ENCODE measurements at places on chromosomes 12 and 14.
A peak's percentile ranks its signal among the peaks of the same experiment; 100 is the strongest.

DNA sequence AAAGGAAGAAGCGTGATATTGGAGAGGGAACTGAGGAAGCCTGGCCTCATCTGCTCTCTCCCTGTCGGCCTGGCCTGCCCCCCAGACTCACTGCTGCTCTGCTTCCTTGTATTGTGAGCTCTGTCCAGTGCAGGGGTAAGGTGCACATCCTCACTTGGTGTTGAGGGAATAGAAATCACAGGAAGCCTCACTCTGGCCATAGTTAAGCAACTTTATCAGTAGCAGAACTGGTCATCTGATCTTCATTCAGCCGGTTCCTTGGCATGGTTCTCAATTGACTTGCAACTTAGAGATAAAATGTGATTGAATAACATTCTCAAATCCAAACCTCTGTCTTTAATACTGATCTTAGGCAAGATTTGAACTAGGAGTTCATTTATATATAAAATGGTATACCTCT is 11.5 kb upstream of the CCDC175 start:
- DNase-seq, result no peak
- H3K27me3 ChIP-seq, result no peaks in the 10 kb centered on the region
- peaks cover 6% of the 10 kb centered on the region for H3K4me1 ChIP-seq

GRCh38 chr14:106507354-106507753 is 981.0 kb downstream of the TMEM121 start:
- H3K27me3 ChIP-seq, result peaks cover 4% of the 10 kb centered on the region
- H3K4me3 ChIP-seq, result no peak overlapping the region
- H3K4me1 ChIP-seq, result no peaks in the 10 kb centered on the region
- peaks cover 84% of the 10 kb centered on the region for H3K36me3 ChIP-seq
- H3K27ac ChIP-seq, result no peak overlapping the region

DNA sequence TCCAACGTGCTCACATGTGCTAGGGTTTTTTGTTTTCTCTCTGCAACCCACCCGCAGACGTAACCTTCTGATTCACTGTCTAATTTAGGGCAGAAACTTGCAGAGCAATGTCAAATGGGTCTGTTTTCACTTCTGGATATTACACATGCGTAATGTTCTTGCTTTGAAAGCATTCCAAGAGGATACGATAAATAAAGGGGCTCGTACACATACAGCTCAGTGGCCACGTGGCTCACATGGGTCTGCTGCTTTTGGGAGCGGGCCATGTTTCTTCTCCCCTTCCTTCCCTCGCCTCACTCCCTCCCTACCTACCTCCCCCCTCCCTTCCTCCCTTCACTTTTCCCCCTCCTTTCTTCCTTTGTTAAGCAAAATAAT is 23.4 kb downstream of the CACNA1C start:
- 0 out of 2 replicates have a peak, but pooled peaks cover 2% of the 10 kb centered on the region for H3K27me3 ChIP-seq
- H3K4me1 ChIP-seq, result peaks cover 9% of the 10 kb centered on the region
- DNase-seq, result no peak
- H3K36me3 ChIP-seq, result peaks cover 15% of the 10 kb centered on the region

- H3K4me1 ChIP-seq, result no peaks in the 10 kb centered on the region
- no peak overlapping the region for H3K4me3 ChIP-seq
- no peaks in the 10 kb centered on the region for H3K27me3 ChIP-seq
- no peaks in the 10 kb centered on the region for H3K36me3 ChIP-seq
- no peak for DNase-seq
Measured at GRCh38 chr12:101430456-101430855, 22.9 kb upstream of the ARL1 start.

DNA sequence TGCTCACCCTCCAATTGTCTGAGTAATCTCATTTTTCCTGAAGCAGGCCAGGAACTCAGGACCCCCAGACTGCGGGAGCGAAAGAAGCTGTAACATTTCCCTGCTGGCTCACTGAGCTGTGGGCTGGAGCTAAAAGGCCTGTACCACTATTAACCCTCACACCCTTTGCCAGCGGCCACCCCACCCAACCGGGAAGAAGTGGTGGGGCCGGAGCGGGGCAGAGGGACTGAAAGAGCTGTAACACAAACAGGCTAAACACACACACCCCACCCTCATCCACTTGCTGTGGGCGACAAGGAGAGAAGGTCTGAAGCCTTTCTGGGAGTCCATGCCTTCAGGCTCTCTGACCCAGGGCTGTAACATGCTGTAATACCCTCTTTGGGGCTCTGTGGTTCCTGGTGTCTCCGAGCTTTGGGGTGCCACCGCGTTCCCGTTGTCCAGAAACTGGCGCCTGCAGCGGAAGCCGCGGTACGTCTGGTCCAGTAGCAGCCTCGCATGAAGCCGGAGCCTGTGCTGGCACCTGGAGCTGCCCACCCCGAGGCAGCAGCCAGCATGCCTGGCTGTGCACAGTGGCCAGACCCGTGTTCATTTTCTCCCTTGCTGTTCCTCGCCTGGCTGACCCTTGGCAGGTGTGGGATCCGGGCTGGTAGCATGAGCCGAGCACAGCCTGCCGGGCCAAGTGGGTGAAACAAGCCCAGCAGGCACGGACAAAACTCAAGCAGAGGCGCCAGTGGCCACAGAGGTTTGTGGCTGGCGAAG is 345.5 kb upstream of the MGAT4C start:
- no peaks in the 10 kb centered on the region for H3K36me3 ChIP-seq
- no peaks in the 10 kb centered on the region for H3K27me3 ChIP-seq
- no peak overlapping the region for H3K4me3 ChIP-seq
- H3K4me1 ChIP-seq, result no peaks in the 10 kb centered on the region
- DNase-seq, result no peak
- H3K27ac ChIP-seq, result no peak overlapping the region

- no peaks in the 10 kb centered on the region for H3K36me3 ChIP-seq
- no peak for DNase-seq
- no peak overlapping the region for H3K4me3 ChIP-seq
- H3K4me1 ChIP-seq, result peaks cover 6% of the 10 kb centered on the region
- H3K27me3 ChIP-seq, result no peaks in the 10 kb centered on the region
Measured at GRCh38 chr12:54991161-54991990, 6.8 kb upstream of the TESPA1 start.

DNA sequence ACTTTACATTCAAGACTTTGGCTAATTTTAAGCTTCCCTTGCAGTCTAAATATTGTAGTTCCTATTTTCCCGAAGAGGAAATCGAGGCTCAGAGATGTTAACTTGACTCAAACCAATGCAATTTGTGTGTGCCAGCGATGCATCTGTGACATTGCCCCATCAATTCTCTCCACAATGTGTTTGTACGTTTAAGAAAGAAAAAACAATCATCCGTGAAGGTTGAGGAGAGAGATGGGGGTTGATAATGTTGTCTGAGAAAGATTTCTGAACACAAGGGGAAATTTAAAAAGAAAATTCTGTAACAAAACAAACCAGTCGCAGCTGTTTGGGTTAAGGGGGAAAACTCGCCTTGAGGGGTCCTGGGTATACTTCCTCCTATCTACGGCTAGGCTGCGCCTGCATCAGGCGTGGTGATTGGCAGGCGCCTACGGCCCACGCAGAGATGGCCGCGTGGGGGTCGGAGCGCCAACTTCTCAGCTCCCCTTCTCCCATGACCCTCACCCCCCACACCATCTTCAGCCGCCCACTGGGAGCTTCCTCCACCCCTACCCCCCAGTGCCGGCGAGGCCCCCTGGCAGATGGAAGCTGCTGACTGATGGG is 12.3 kb downstream of the SIX1 start:
- DNase-seq, result no peak
- peak overlapping the region; percentile 70 for H3K4me3 ChIP-seq
- peaks cover 71% of the 10 kb centered on the region for H3K27me3 ChIP-seq
- H3K4me1 ChIP-seq, result peaks cover 53% of the 10 kb centered on the region

GRCh38 chr14:94330857-94331256 is 7.7 kb upstream of the SERPINA6 start:
- no peak overlapping the region for H3K27ac ChIP-seq
- no peaks in the 10 kb centered on the region for H3K36me3 ChIP-seq
- H3K4me1 ChIP-seq, result peaks cover 6% of the 10 kb centered on the region
- H3K27me3 ChIP-seq, result no peaks in the 10 kb centered on the region

- H3K4me3 ChIP-seq, result no peak overlapping the region
- DNase-seq, result no peak
- H3K36me3 ChIP-seq, result no peaks in the 10 kb centered on the region
- H3K4me1 ChIP-seq, result peaks cover 15% of the 10 kb centered on the region
- no peak overlapping the region for H3K27ac ChIP-seq
Measured at GRCh38 chr12:72338437-72338836, 66.3 kb downstream of the TRHDE start.

- H3K4me3 ChIP-seq, result no peak overlapping the region
- no peak overlapping the region for H3K27ac ChIP-seq
- no peaks in the 10 kb centered on the region for H3K27me3 ChIP-seq
Measured at GRCh38 chr12:78396538-78396937, 468.0 kb upstream of the SYT1 start.

- no peaks in the 10 kb centered on the region for H3K27me3 ChIP-seq
- no peak overlapping the region for H3K4me3 ChIP-seq
- H3K4me1 ChIP-seq, result peaks cover 23% of the 10 kb centered on the region
- no peak overlapping the region for H3K27ac ChIP-seq
- no peak for DNase-seq
Measured at GRCh38 chr12:104682790-104683279, 226.1 kb downstream of the CHST11 start.

All from WTC11 (cell line).